ENCODE measurements at places on chromosomes 4 and X.

GRCh38 chrX:118978451-118978850, 4.0 kb downstream of the LONRF3 start:
- DNase-seq, result no peak

- DNase-seq, result no peak
These were observed 312.2 kb downstream of the FAT4 start for GRCh38 chr4:125626946-125627345.

- no peak for DNase-seq
These were observed 98.2 kb upstream of the FAM9B start for GRCh38 chrX:9132036-9132638.

GRCh38 chr4:156773648-156774357, 197.8 kb downstream of the PDGFC start:
- no peak for DNase-seq

- no peak for DNase-seq
These were observed 29.5 kb downstream of the TAPT1 start for GRCh38 chr4:16196482-16197393.

DNA sequence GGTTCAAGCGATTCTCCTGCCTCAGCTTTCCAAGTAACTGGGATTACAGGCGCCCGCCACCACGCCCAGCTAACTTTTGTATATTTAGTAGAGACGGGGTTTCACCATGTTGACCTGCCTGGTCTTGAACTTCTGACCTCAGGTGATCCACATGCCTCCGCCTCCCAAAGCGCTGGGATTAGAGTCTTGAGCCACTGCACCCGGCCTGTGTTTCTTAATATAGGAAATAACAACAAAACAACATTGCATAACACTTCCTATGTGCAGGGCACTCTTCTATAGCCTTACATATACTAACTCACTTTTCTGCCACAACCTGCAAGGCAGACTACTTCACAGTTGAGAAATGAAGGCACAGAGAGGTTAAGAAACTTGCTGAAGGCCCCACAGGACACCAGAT, 12.8 kb upstream of the TMEM131L start:
- DNase-seq, result no peak

- no peak for DNase-seq
These were observed 61.7 kb upstream of the SRD5A3 start for GRCh38 chr4:55284331-55284730.

GRCh38 chrX:69138118-69138390, 27.2 kb downstream of the PJA1 start:
- DNase-seq, result no peak

Data from SIG-M5 (cell line).